AG08395 (cell line): ENCODE measurements at places on chromosomes 1 and 21.

- DNase-seq: no peak
Measured at GRCh38 chr1:27951396-27951795, 8.4 kb upstream of the XKR8 start.

DNA sequence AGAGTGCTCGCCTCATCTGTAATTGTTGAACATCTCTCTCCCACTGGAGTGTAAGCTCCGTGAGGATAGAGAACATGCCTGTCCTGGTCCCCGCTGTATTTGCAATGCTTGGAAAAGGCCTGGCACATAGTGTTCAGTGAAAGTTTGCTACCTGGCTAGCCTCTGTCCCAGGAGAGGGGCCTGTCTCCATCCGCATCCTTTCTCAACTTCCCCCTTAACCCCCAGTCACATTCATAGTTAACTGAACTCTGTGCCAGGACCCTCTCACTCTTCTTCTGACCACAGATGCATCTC is 15.2 kb downstream of the SPOCD1 start:
- DNase-seq: no peak

- DNase-seq: no peak
Measured at GRCh38 chr1:67446893-67447292, 16.7 kb upstream of the SERBP1 start.

DNA sequence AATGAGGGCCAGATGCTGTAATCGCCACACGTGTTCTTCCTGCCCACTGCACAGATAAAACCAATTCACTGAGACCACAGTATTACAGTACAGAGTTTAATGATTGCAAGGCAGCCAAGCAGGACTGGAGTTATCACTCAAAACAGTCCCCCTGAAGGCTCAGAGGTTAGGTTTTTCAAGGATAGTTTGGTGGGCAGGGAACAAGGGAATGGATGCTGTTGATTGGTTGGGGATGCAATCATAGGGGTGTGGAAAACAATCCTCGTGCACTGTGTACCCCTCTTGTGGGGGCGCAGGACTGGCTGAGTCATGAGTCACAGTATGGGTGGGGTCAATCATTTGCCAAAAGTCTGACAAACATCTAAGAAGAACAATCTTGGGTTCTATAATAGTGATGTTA is 12.4 kb upstream of the USP1 start:
- no peak for DNase-seq

GRCh38 chr1:86865973-86866637 is 47.8 kb downstream of the SELENOF start:
- DNase-seq: no peak

- DNase-seq: no peak
Measured at GRCh38 chr1:204147406-204148383, 4.1 kb downstream of the ETNK2 start.

GRCh38 chr1:39637361-39637760 is 2.1 kb downstream of the HEYL start:
- no peak for DNase-seq

GRCh38 chr1:223669003-223669795 is 3.7 kb upstream of the CAPN8 start:
- no peak for DNase-seq

DNA sequence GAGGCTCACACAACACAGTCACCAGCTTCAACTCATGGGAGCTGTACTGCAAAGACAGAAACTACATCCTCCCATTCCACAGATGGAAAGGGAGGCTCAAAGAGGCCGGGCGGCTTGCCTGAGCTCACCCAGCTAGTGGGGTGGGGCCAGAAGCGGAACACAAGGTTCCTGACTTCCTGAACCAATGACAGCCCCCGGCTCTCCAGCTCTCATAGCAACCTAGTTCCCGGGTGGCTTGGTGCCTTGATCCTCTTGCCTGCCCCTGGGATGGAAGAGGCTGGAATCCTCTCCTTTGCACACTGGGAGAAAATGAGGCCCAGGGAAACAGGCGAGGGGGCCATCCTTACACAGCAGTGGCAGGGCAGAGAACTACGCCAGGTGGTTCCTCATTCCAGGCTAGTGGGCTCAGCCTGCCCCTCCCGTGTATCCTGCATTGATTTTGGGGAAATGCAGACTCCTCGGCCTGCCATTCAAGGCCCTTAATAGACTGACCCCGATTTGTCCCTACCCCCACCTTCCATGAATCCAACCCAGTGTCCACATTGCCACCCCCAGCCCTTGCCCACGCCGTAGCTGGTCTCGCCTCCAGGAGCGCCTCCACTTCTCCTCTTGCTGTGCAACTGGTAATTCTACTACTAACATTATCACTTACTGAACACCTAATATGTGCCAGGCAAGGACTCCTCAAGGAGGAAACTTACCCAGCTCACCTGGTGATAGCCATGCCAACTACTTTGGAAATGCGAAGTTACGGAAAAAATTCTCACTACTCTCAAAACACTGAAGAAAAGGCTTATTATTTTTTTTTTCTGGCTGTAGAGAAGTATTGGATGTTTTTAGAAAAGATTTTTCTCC is 5.0 kb downstream of the RAP1GAP start:
- DNase-seq: no peak

DNA sequence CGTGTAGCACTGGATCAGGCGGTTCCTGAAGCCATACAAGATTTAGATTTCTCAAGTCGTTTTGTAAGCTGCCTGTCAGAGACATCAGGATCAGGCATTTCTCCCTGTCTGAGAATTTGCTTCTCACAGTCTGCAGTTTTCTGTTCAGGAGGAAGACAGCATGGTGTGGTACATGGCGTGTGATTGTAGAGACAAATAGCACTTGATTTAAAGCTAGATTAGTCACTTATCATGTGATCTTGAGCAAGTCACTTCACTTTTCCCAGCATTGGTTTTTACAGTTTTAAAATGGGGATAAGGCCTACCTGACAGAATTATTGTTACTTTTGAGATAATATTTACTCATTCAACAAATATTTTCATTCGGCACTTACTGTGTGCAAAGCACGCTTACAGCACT is 63.3 kb downstream of the AK4 start:
- DNase-seq: no peak

DNA sequence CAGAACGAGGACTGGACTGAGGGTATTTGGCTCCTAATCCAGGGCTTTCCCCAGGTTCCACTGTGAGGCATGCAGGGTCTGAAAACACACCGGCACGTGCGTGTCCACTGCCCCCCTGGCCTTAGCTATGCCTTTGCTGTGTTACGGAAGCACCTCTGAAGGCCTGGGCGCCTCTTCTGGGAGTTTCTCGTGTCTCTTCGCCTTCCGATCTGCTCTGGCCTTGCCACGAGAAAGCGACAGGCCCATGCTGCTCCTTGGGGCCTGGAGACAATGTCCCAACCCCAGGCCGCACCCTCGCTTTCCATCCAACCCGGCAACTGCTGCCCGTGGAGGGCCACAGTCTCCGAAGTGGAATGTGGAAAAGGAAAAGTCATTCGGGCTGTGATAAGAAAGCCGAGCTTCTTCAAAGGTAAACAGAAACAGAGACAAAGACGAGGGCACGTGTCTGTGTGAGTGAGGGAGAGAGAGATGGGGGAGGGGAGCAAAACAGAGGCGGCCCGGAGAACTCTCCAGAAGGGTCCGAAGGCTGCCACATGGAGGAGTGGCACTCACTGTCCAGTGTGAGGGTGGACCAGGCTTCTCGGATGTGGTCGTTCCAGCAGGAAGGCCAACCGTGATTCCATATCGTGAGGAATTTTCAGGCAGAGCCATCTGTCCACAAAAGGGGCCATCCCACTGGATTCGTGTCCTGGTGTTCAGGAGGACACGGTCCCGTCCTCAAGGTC is 3.4 kb upstream of the UMODL1 start:
- no peak for DNase-seq

GRCh38 chr1:42417166-42417565 is 36.6 kb downstream of the RIMKLA start:
- no peak for DNase-seq

- no peak for DNase-seq
Measured at GRCh38 chr1:199979071-199979470, 48.4 kb upstream of the NR5A2 start.

DNA sequence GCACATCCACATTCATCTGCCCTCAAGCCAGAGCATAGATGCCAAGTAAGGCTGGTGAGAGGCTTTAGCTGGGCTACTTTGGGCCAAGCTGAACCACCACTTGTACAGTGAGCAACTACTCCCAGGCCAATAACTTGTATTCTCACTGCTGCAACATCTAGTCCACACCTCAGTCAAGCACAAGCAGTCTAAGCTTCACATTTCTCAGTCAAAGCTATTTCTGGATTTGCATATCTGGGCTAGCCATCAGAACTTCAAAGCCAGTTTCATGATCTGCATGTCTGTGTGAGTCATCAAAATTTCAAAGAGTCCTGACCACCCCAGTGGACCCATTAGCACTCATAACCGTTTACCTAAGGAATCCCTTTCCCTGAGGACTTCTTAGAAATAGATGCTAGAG is 77.7 kb upstream of the DIRAS3 start:
- peak; percentile 15 for DNase-seq

DNA sequence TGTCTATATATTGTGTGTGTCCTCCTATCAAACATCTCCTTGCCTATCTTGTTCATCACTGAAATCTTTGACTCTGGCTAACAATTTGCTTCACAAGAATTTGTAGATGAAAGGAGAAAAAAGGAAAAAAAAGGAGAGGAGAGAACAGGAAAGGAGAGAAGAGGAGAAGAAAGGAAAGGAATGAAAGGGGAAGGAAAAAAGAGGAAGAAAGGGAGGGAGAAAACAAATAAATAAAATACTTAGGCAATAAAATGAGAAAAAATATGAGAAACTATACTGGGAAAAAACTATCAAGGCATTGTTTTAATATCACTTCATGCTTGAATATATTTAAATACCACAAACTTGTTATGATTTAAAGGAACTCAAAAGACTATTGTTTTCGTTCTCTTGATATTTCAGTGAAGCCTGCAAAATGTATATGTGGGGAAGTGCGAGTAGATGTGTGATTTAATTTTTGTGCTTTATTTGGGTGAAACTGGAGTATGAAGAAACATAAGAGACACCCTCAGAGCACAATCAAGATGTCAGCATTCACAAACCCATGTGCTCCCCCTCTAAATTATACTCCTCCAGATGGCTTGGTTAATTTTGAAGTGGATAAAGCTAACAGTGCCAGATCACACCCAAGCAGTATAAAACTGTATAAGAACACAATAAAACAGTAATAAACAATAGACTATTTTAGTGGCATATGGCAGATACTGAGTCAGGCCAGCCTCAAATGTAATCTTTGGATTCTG is 205.7 kb upstream of the SAMSN1 start:
- no peak for DNase-seq

GRCh38 chr1:202588503-202589189 is 121.6 kb downstream of the SYT2 start:
- no peak for DNase-seq

GRCh38 chr1:164895026-164895912 is 336.3 kb downstream of the PBX1 start:
- no peak for DNase-seq

GRCh38 chr1:240104672-240105071 is 13.0 kb downstream of the FMN2 start:
- DNase-seq: no peak

DNA sequence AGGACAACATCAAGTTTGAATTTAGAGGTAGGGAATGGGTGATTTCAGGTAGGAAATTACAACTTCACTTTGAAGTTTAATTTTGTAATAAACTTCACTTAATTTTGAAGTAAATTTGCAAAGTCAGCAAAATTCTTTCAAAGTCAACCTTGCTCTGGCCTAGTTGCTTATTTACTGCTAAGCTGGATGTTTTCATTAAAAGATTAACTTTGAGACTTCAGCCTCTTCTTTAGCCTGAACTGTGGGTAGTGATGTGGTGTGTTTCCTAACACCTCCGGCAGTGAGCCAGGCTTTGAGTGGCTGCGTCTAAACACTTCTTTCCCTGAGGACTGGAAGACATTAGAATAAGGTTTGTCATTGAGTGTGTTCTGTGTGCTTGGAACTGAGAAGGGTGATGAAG is at the start of gene HAO2:
HAO2 (plus strand) TSS at position 232 of the 400 bp plus-strand sequence. CDS start 12,301 bp downstream, outside the sequence.
- DNase-seq: no peak

DNA sequence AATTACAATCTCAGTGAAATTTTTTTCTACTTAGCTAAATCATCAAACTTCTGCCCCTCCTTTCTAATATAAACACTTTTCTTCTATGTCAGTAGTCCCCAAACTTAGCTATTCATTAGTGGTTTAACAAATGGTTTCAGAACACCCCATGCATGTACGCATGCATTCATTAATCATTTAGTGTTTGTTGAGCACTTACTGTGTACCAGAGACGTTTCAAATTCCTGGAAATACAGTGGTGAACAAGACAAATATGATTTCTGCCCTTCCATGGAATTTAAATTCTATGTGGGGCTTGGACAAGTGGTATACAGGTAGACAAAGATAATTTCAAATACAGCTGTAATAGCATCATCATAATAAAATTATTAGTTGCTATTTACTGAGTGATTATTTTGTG is 1.5 kb downstream of the ZBTB40 start:
- DNase-seq: no peak

DNA sequence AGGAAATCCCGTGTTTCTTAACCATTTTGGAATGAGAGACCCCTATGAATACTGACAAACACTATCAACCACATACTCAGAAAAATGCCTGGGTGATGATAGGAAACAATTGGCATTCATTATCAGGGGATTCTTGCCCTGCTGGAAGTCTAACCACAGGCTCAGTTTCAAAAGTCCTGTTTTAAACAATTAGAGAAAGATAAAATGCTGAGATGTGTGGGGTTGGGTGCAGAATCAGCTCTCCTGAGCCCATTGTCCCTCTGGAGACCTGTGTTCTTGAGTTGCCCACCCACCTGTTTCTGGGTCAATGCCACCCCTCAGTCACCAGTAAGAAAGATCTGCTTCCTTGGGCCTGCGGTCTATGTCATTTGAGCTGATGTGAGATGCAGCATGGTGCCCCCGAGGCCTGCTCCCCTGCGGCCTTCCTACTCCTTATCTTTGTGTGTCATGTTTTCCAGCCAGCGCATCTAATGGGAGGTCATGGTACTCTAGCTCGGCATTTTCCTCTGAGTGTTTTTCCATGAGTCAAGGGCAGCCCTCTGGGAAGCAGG is 130.3 kb upstream of the PLXNA2 start:
- DNase-seq: no peak

DNA sequence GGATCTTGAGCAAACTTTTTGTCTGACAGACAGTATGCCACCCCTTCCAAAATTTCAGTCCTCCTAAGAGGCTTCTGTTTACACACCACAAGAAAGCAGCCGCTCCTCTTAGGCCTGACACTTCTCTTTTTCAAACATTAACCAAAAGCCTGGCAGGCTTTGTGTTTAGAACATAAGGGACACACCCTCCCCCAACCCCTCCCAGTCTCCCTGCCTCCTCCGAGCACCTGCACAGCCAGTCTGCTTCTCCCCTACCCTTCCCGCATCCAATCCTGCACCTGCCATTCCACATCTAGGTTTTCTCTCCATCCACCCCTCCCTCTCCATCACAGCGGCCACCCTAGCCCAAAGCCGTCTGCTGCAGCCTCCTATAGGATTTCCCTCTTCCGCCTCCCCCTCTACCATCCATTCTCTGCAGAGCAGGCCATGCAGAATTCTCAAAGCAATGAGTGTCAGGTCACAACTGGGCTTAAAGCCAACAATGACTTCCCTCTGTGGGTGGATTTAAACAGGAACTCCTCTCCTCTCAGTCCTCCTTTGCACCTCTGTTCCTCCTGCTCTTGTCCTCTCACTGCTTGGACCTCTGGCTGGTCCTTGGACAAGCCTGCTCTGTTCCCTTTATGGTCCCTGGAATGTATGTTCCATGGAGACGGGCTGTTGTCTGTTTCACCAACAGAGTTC is 478.2 kb downstream of the NPHP4 start:
- no peak for DNase-seq

- no peak for DNase-seq
Measured at GRCh38 chr1:232571523-232571922, 58.4 kb downstream of the SIPA1L2 start.

- DNase-seq: peak; percentile 88
Measured at GRCh38 chr1:61448914-61449313, 276.0 kb downstream of the TM2D1 start.
